Activated CD4-positive, alpha-beta T cell treated with anti-CD3 and anti-CD28 coated beads for 36 hours (primary cell): ENCODE measurements at places on chromosomes 6 and 20. TPM values are rescaled to one million over a fixed set of nuclear protein-coding genes. Genes with fewer than 3 reads are reported as not detected.

KCNK5 gene
- 15.8 TPM for total RNA-seq

LCA5 gene
- total RNA-seq: 0.25 TPM

DNA sequence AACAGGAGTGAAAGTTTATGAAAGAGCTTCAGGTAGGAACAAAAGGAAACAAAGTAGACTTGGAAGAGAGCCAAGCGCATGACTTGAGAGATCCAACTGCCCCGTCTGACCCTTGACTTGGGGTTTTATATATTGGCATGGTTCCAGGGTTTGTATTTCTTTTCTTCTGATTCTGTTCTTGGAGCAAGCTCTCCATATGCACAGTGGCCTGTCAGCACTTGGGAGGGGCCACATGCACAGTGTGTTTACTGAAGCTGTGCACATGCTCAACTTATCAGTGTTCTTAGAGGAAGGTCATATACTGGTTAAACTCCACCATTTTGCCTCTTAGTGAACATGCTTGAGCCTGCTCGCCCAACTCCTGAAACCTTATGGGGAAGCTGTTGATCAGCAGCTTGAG lies 953.7 kb downstream of the TFAP2A start:
- DNase-seq: no peak
- H3K27ac ChIP-seq: no peak overlapping the region
- H3K36me3 ChIP-seq: no peaks in the 10 kb centered on the region
- H3K4me3 ChIP-seq: no peak overlapping the region

SIRPD gene
- total RNA-seq: not detected

GRCh38 chr6:163725008-163725941 lies 310.8 kb downstream of the QKI start:
- no peak for DNase-seq
- H3K27me3 ChIP-seq: no peaks in the 10 kb centered on the region
- H3K36me3 ChIP-seq: no peaks in the 10 kb centered on the region
- H3K4me1 ChIP-seq: no peaks in the 10 kb centered on the region

DNA sequence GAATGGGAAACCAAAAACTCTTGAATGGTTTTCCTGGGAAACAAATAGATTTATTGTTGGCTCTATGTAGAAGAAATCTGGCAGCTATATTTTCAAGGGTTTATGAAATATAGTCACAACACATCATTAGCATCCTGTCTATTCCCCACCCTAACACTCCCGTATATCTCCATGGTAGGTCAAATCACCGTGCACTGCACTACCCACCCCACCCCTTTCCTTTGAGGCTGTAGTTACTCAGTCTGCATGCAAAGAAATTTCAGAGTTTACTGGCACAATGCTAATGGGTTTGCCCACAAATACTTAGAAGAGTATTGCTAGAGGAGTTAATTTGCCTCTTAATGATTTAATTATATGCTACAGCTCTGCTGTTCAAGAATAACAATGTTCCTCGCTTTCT lies 329.1 kb upstream of the TSHZ2 start:
- DNase-seq: no peak
- H3K27ac ChIP-seq: no peak overlapping the region

DNA sequence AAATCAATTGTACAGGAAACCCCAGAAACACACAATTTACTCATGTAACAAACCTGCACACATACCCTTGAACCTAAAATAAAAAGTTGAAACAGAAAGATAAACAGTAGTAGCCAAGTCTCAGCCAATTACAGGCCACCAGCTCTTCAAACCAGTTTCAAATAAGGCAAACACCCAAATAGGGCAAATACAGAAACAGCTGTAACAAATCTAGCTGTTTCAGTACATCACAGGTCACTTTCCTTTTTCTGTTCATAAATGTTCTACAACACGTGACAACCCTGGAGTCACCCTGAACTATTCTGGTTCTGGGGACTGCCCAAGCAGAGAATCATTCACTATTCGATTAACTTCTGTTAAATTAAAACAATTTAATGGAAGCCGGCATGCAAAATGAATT lies 329.0 kb downstream of the GJA1 start:
- H3K27me3 ChIP-seq: no peaks in the 10 kb centered on the region
- no peaks in the 10 kb centered on the region for H3K4me1 ChIP-seq
- no peak overlapping the region for H3K27ac ChIP-seq
- no peak overlapping the region for H3K4me3 ChIP-seq
- DNase-seq: no peak
- no peaks in the 10 kb centered on the region for H3K36me3 ChIP-seq

- no peaks in the 10 kb centered on the region for H3K4me1 ChIP-seq
- H3K27ac ChIP-seq: no peak overlapping the region
- no peaks in the 10 kb centered on the region for H3K36me3 ChIP-seq
- no peak overlapping the region for H3K4me3 ChIP-seq
Measured at GRCh38 chr20:44052166-44052565, 134.8 kb downstream of the JPH2 start.

GRCh38 chr6:106134087-106134770 lies 48.1 kb downstream of the PRDM1 start:
- H3K27me3 ChIP-seq: peaks cover 4% of the 10 kb centered on the region
- no peak overlapping the region for H3K27ac ChIP-seq
- H3K4me3 ChIP-seq: no peak overlapping the region
- peaks cover 11% of the 10 kb centered on the region for H3K4me1 ChIP-seq
- no peak for DNase-seq

DNA sequence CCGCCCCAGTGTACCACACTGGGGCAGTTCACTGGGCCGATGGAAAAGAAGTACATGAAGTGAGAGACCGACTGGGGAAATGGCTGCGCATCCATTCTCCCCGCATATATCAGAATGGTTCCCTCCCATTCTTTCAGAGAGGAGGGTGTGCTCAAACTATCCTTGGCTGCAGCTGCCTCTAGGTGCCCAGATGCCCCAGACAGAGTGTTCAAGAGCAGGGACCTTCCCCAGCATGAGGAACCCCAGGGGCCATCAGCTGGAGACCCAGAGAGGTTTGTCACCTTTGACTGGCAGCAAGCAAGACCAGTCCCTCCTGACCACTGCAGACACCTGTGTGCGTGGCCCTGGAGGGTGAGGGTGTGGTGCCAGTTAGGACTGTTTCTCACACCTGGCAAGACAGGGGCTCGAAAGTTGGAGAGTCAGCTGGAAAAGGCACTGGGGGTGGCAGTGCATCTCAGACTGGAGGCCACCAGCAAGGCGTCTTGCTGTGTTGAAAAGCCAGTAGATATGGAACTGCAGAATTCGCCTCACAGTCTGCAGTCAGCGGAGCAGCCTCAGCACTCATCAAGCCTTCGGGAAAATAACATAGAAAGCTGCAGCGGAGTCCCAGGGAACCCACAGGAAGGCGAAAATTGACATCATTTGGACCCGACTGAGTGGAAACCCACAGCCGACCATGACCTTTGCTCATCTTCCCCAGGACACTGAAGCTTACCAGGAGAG lies 76.7 kb downstream of the GPR6 start:
- H3K4me3 ChIP-seq: no peak overlapping the region
- peaks cover 2% of the 10 kb centered on the region for H3K27me3 ChIP-seq
- no peak for DNase-seq
- H3K4me1 ChIP-seq: no peaks in the 10 kb centered on the region

DNA sequence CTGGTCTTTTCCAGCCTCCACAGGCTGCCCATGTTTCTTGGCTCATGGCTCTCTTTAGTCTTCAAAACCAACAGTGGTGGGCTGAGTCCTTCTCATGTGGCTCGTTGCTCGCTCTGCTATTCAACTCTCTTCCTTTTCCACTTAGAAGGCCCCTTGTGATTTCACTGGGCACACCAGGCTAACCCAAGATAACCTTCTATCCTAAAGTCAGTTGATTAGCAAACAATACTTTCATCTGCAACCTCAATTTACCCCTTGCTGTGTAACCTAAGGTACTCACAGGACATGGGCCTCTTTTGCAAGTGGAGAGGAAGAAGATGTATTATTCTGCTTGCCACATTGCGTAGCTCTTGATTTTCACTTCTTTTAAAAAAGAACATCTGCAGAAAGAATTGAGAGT lies 79.6 kb downstream of the UTRN start:
- H3K36me3 ChIP-seq: peaks cover 15% of the 10 kb centered on the region
- peaks cover 66% of the 10 kb centered on the region for H3K4me1 ChIP-seq
- H3K27me3 ChIP-seq: no peaks in the 10 kb centered on the region
- no peak for DNase-seq
- H3K27ac ChIP-seq: peak overlapping the region; percentile 69

C6orf141 gene
- total RNA-seq: 1.1 TPM

NKAIN2 gene
- not detected for total RNA-seq

DNA sequence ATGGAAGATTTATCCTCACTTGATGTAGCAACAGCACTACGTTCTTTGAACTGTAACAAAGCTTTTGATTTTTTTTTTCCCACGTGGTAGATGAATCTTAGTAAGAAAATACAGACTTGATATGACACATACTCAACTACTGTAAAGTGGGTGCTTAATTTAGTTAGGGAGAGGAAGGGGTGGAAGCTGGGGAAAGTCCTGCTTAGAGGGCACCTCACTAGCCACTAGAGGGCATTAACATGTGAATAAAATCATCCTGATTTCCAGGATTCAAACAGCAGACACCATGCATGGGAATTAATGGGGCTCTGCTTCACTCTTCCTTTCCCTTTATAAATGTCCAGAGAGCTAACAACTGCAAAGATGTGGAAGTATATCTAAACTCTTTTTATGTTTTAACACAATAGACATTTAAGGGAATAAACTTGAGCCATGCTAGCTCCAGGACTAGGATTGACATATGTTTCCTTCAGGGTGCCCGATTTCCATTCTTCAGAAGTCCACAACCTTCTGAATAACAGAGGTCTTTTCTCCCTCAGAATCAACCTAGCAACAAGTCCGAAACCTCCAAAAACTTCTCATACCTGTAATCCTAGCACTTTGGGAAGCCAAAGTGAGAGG lies 250.1 kb downstream of the ATXN1 start:
- H3K27ac ChIP-seq: peak overlapping the region; percentile 79
- DNase-seq: peak; percentile 45
- H3K4me3 ChIP-seq: no peak overlapping the region
- no peaks in the 10 kb centered on the region for H3K36me3 ChIP-seq

- peaks cover 22% of the 10 kb centered on the region for H3K4me1 ChIP-seq
- H3K27me3 ChIP-seq: no peaks in the 10 kb centered on the region
- H3K27ac ChIP-seq: no peak overlapping the region
Measured at GRCh38 chr20:37299718-37300528, 10.5 kb downstream of the MANBAL start.

DNA sequence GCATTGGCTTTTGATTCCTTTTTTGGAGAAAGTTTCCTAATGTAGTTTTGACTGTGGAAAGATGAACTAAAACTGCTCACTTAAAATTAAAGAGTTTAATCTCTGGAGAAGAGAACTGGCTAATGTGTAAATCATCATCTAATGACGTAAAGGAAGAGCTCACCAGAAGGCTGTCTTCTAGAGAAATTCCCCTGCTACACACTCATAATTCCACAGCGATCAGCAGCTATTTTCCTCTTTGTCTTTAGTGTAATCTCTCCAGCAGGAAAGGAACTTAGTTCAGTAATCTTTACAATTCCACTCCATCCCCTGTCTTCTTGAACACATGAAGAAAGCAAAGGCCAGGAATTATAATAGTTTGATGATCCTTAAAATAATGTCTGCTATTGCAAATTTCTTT lies 15.8 kb downstream of the SPTLC3 start:
- no peak overlapping the region for H3K27ac ChIP-seq
- H3K27me3 ChIP-seq: no peaks in the 10 kb centered on the region
- peaks cover 3% of the 10 kb centered on the region for H3K36me3 ChIP-seq
- no peak overlapping the region for H3K4me3 ChIP-seq
- H3K4me1 ChIP-seq: peaks cover 3% of the 10 kb centered on the region

NRSN1 gene
- total RNA-seq: not detected

DNA sequence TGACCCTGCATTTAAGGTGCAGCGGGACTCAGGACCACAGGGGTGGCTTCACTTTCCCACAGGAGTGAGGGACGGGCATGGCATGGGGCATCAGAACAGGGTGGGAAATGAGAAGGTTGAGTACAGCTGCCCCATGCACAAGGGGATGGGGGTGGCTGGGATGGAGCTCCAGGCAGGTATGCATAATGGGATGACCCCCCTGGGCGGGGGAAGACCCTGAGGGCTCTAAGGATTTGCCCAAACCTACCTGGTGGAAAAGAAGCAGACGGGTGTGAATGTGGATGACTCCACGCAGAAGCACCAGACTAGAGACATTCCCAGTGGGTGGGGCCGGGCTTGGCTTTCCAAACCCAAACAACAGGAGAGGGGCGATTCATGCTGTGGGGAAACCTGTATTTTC lies 200.3 kb downstream of the SYNDIG1 start:
- no peaks in the 10 kb centered on the region for H3K4me1 ChIP-seq
- DNase-seq: no peak
- H3K27ac ChIP-seq: no peak overlapping the region

- H3K4me3 ChIP-seq: no peak overlapping the region
- H3K4me1 ChIP-seq: peaks cover 23% of the 10 kb centered on the region
- peaks cover 2% of the 10 kb centered on the region for H3K36me3 ChIP-seq
- no peak overlapping the region for H3K27ac ChIP-seq
- no peak for DNase-seq
Measured at GRCh38 chr6:18118330-18118729, 4.1 kb downstream of the NHLRC1 start.

GRCh38 chr6:38350220-38350619 lies 289.5 kb downstream of the BTBD9 start:
- peaks cover 3% of the 10 kb centered on the region for H3K4me1 ChIP-seq
- H3K36me3 ChIP-seq: no peaks in the 10 kb centered on the region
- no peaks in the 10 kb centered on the region for H3K27me3 ChIP-seq
- H3K4me3 ChIP-seq: no peak overlapping the region
- no peak overlapping the region for H3K27ac ChIP-seq

GRCh38 chr6:53062169-53062539 lies 3.0 kb upstream of the FBXO9 start:
- H3K36me3 ChIP-seq: peaks cover 7% of the 10 kb centered on the region
- peaks cover 61% of the 10 kb centered on the region for H3K4me1 ChIP-seq
- DNase-seq: no peak
- peak overlapping the region; percentile 86 for H3K27ac ChIP-seq
- peak overlapping the region; percentile 85 for H3K4me3 ChIP-seq

TMEM170B gene
- total RNA-seq: 0.98 TPM

DNA sequence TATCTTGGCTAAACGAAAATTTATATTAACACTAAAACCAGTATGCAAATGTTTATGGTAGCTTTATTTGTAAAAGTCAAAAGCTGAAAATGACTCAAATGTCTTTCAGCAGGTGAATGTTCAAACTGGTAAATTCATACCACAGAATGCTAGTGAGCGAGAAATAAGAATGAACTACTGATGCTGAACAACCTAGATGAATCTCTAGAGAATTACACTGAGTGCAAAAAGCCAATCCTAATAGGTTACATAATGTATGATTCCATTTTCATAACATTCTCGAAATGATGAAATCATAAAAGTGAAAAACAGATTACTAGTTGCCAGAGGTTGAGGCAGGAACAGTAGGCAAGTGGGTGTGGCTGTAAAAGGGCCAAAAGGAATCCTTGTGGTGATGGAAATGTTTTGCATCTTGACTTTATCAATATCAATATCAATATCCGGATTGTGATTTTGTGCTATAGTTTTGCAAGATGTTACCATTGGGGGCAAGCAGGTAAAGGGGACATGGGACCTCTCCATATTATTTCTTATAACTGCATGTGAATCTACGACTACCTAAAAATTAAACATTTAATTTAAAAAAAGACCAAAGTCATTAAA lies 26.1 kb downstream of the ZNF311 start:
- peaks cover 35% of the 10 kb centered on the region for H3K27me3 ChIP-seq
- peaks cover 36% of the 10 kb centered on the region for H3K4me1 ChIP-seq
- peaks cover 8% of the 10 kb centered on the region for H3K36me3 ChIP-seq
- no peak for DNase-seq

GRCh38 chr6:7848229-7848628 lies 62.4 kb downstream of the TXNDC5 start:
- H3K36me3 ChIP-seq: no peaks in the 10 kb centered on the region
- peaks cover 4% of the 10 kb centered on the region for H3K27me3 ChIP-seq
- H3K4me3 ChIP-seq: no peak overlapping the region
- H3K27ac ChIP-seq: no peak overlapping the region
